Neural progenitor cell (in vitro differentiated cells): ENCODE measurements at places on chromosomes 16 and 17. TPM values are rescaled to one million over a fixed set of nuclear protein-coding genes. Genes with fewer than 3 reads are reported as not detected.

DNA sequence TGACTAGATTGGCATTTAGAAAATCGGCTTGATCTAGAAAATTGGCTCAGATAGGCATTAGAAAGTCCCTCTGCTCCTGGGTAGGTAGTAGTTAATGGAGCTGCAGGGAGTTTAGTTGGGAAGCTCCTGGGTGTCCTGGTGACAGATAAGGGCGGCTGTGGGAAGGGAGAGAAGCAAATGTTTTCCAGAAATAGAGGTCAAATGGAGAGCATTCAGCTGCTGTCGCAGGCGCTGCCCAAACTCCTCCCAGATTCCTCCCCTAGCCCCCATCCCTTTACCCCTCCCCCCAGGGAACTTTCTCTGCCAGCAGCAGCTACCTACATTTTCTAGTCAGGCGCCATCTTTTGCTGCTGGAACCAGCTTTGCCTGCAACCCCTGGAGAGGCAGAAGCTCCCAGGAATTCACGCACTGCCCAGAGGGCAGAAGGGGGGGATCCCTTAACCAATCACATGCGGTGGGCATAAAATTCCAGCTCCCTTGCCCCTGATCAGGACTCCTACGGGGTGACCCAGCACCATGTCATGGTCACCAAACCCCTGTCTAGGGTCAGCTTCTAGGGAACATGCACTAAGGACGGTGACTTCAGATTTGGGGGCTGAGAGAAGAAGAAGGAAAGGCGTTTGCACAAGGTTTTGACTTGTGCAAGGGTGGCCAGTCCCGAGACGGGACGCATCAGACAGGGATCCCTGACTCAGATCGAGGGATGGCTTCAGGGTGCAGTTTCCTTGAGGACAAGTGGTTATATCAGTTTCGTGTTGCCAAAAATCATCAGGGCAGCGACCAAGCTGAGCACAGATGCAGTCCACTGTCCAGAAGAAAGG lies 43.8 kb downstream of the SOCS1 start:
- H3K27ac ChIP-seq, result no peak overlapping the region
- H3K27me3 ChIP-seq, result no peaks in the 10 kb centered on the region
- no peaks in the 10 kb centered on the region for H3K4me1 ChIP-seq
- no peaks in the 10 kb centered on the region for H3K36me3 ChIP-seq
- H3K4me3 ChIP-seq, result no peak overlapping the region

- no peak for DNase-seq
- no peak overlapping the region for H3K4me3 ChIP-seq
- H3K27ac ChIP-seq, result no peak overlapping the region
- no peaks in the 10 kb centered on the region for H3K27me3 ChIP-seq
- H3K36me3 ChIP-seq, result peaks cover 37% of the 10 kb centered on the region
These were observed 8.6 kb downstream of the POLG2 start for GRCh38 chr17:64488301-64488700.

DNA sequence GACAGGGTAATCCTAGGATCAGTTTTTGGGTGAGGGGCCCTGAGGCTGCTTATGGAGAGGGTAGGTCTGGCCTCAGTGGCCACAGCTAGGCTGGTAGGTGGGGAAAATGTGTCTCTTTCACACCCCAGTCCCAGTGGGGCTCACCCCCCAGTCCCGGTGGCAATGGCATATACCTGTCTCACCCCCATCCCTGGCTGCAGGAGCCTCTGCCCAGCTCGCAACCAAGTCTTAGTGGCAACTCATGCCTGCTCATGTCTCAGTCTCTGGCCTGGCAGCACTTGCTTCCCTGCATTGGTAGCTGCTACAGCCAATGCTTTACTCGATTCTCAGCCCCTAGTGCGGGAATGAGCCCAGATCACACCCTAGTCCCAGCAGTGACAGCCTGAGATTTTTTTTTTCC lies 221.5 kb downstream of the BCAS3 start:
- no peaks in the 10 kb centered on the region for H3K27me3 ChIP-seq
- H3K36me3 ChIP-seq, result no peaks in the 10 kb centered on the region
- no peak overlapping the region for H3K27ac ChIP-seq
- no peak for DNase-seq
- no peak overlapping the region for H3K4me3 ChIP-seq
- no peaks in the 10 kb centered on the region for H3K4me1 ChIP-seq

GRCh38 chr17:34370997-34371395 lies 8.0 kb upstream of the CCL1 start:
- no peaks in the 10 kb centered on the region for H3K4me1 ChIP-seq
- no peak overlapping the region for H3K4me3 ChIP-seq
- H3K27me3 ChIP-seq, result no peaks in the 10 kb centered on the region
- H3K27ac ChIP-seq, result no peak overlapping the region
- DNase-seq, result no peak

DNA sequence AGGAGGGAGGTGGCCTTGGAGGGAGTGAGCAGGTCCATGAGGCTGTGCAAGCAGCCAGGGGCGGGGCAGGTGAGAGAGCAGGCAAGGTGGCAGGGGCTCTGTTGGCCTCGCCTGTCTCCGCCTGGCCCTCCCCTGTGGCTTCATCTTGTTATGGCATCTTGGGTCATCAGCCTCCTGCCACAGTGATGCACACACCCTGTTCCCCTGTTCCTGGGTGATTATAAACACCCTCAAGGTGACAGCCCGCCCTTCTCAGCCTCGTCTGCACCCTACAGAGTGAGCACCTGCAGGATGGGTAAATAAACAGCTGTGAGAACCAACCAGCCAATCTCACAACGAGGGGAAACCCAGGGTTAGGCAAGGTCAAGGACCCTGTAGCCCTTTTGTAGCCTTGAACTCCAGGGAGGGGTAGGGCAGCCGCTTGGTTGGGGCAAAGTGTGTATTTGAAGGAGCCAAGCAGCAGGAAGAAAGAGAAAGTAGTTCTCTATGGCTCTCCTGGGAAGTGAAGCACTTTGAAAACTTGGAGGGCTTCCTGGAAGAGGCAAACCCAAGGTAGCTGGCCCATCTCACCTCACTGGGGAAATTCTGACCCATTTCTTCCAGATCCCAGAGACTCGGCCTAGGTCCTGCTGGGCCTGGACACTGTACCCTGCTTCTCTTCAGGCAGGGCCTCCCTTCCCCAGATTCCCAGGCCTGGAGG lies 60.6 kb downstream of the NT5M start:
- H3K27ac ChIP-seq, result no peak overlapping the region
- no peak overlapping the region for H3K4me3 ChIP-seq
- no peaks in the 10 kb centered on the region for H3K36me3 ChIP-seq
- no peaks in the 10 kb centered on the region for H3K27me3 ChIP-seq
- H3K4me1 ChIP-seq, result no peaks in the 10 kb centered on the region

DNA sequence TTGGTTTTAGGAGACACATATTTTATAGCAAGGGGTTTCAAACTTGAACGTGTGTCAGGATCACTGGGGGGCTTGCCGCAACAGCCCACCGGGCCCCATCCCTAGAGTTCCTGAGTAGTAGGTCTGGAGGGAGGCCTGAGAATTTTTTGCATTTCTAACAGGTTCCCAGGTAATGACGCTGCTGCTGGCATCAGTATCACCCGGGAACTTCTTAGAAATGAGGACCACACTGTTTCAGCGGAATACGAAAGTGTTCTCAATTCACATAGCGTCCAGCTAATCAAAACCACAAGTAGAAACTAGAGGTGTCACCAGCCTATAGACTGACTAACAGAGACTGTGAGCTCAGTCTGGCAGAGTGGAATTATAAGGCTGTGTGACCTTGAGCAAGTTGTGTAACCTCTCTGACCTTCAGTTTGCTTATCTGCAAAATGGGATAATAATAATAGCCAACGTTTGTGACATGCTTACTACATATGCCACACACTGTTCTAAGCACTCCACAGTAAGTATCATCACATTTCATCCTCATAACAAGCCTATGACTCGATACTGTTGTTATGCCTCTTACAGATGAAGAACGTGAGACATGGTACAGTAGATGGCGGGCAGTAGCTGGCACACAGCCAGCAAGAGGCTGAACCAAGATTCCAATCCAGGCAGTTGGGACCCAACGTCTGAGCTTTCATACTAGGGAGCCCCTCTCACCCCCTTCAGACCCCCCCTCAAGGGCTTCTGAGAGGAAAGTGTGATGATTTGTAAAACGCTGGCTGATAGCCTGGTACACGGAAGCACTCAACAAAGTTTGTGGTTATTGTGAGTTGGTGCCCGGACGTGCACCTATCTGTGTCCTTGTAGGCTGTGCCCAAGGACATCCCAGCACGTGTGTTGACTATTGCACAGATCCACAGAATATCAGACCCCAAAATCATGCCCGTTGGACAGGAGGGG lies 4.6 kb upstream of the ICAM2 start:
- peaks cover 11% of the 10 kb centered on the region for H3K27me3 ChIP-seq
- H3K4me1 ChIP-seq, result peaks cover 3% of the 10 kb centered on the region
- no peaks in the 10 kb centered on the region for H3K36me3 ChIP-seq
- no peak for DNase-seq
- H3K27ac ChIP-seq, result no peak overlapping the region
- no peak overlapping the region for H3K4me3 ChIP-seq

USP43 gene
- total RNA-seq, result 0.06 TPM in 1 of 2 replicates, not detected in the other

ANKFN1 gene
- 0.25 TPM in 1 of 2 replicates, not detected in the other for total RNA-seq

TVP23B gene
- 33.0 and 49.6 TPM in 2 replicates for total RNA-seq
